NCI-H69 (cell line): ENCODE measurements at places on chromosomes 2 and 18.

- no peak for DNase-seq
Observed at GRCh38 chr2:136111711-136112110, 6.2 kb downstream of the CXCR4 start.

- DNase-seq = no peak
Observed at GRCh38 chr2:19971691-19972090, 18.2 kb downstream of the WDR35 start.

DNA sequence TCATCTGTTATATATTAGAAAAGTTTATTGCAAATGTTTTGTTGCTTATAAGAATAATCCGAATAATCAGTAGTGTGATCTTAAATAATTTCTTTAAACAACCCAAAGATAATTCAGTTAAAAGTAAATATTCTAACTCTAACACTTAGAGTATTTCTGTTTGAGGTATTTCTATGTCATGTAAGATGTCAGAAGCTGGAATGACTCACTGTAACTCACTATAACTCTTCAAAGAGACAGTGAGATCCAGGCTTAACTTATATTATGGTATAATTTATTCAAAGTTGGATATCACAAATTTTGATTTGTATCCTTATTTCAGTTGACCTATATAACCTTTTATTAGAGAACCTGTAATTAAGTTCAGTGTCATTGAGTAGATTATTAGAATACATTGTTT is 6.9 kb downstream of the MBD5 start:
- DNase-seq = no peak

GRCh38 chr18:41372046-41372665 is 582.9 kb upstream of the PIK3C3 start:
- DNase-seq = peak; percentile 85

- no peak for DNase-seq
Observed at GRCh38 chr18:45540125-45540524, 75.2 kb upstream of the SLC14A2 start.

GRCh38 chr2:212535996-212536816 is 2.4 kb downstream of the ERBB4 start:
- DNase-seq = peak; percentile 92

GRCh38 chr2:239735829-239736357 is 289.2 kb downstream of the NDUFA10 start:
- no peak for DNase-seq

GRCh38 chr2:200585730-200586643 is at the start of gene AOX1:
Gene AOX1, plus strand, starts transcription at chr2:200586014. Its CDS starts 95 bp downstream, at chr2:200586109.
- DNase-seq = peak; percentile 27

- no peak for DNase-seq
Observed at GRCh38 chr2:60886991-60887390, 5.6 kb downstream of the REL start.

DNA sequence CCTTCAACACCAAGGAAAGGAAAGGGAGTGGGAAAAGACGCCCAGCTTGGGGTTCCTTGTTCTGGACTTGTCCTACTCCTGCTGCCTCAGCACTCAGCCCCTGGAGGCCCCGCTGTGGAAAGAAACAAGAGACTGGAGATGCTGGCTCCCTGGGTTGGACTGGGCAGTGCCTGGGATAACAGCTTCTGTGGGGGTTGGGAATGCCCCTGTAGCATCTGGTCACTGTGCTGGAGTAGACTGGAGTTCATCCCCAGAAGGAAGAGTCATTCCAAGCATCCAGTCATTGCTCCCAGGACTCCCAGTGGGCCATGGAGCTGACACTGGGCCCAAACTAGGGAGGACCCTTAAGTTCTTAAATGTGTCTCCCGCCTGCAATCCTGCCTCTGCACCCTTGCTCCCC is 129.3 kb upstream of the HAAO start:
- DNase-seq = no peak
